Natural killer cell treated with Interleukin-12 subunit alpha and Interleukin-12 subunit beta and Interleukin-15 and Interleukin-18, amount 100 ng/mL, for 72 hours (primary cell): ENCODE measurements at places on chromosomes 2 and 18.

DNA sequence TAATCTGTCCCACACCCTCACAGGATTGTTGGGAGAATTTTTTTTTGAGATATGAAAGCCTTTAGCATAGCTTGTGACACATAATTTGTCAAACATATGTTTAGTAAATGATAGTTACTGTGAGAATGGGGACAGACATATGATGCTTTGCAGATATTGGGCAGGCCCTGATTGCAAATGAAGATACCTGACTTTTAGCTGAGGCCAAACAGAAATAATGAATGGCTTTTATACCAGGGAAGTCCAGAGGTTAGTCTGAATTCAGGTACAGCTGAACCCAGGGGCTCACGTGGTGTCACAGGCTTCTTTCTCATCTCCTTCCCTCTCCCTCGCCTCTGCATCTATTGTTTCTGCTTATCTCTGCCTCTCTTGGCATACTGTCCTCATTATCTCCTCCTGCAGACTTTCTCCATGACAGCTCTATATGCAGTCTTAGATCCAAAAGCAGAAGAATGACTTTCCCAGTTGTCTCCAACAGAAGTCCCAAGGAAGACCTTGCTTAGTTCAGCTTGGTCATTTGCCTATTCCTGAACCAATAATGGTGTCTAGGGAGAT, 4.9 kb upstream of the WNT10A start:
- DNase-seq = no peak

DNA sequence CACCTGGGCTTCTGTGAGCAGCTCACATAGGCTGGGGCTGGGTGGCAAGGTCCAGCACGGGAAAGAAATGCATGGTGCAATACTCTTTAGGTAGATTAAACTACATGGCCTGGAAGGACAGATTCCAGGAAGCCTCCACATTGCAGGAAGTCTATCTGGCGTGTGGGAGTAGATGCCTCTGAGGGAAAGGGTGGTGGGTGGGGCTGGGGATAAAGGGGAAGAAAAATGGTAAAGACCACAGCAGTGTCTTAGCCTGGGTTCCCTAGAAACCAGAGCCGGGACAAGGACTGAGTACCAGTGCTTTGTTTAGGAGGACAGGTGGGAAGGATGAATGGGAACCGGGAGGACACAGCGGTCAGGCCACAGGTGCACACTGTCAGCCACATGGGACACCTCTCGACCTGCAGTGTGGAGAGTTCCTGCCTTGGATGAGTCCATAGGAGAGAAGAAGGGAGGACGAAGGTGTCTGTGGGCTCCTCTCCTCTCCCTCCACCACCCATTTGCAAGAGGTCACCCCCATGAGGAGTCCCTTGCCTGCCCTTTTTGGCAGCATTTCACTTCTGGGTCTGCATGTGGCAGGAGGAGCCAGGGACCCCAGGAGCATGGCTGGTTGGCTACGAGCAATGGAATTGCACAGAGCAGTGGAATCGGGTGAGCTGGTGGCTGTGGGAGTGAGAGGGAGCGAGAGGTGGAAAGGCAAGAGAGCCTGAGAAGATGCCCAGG, 91.5 kb upstream of the HS6ST1 start:
- DNase-seq = no peak

- no peak for DNase-seq
These were observed 27.4 kb upstream of the ACSL3 start for GRCh38 chr2:222833410-222833809.

DNA sequence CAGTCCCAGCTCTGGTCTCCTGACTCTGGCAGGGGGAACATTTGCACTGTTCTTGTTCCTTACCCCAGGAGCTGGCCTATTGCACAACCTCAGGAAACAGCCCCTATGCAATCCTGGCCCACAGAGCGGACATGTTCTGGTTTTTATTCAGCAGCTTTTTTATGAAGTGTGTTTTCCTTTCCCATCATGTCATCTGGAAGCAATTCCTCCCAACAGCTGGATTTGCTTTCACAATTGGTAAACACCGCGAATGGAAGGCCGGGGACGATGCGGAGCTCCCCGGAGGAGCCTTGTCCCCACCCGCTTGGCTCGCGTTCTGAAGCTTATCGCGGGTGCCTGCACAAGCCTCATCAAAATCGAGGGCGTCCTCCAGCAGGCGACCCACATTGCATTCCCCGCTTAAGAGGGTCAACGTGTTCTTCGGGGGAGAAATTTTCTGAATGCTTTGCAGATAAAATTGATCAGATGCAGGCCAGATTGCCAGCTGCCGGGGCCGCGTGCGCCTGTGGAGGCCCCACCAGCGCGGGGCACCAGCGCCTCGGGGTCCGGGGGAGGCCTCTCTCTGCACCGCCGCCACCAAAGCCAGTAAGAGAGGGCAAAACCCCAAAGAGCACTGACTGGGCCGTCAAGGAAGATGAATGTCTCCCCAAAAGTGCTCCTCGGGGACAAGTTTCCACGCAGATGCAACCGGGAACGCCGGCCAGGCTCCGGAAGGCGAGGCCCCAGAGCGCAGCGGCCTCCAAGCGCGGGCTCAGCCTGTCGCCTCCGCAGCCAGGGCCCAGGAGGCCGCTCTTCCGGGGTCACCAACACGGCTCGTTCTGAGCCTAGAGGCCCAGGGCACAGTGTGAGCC, 60.3 kb upstream of the SP3 start:
- DNase-seq = no peak

DNA sequence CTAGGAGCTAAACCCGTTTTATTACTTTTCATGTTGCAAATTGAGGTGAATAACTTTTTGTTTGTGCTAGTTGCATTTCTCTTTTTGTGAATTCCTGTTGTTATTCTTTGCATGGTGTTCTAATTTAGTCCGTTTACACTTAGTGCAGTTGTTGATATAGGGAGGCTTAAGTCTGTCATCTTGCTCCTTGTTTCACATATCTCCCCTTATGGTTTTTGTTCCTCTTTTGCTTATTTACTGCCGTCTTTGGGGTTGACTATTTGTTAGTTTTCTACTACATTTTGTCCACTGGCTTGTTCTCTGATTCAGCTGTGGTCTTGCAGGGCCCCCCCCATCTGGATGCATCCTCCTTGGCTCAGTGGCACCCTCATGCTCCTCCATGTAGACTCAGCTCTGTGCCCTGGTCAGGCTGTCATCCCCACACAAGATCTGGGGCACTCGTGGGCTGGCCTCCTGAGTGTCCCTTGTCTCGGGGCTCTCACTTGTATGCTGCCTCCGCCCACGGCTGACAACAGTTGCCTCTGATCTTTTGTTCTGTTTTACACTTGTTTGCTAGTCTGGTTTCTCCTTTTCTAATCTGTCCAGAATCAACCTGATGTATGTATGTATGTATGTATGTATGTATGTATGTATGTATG, 42.9 kb upstream of the ASB1 start:
- no peak for DNase-seq

GRCh38 chr2:85673716-85674375, 5.8 kb upstream of the SFTPB start:
- no peak for DNase-seq

GRCh38 chr2:31037058-31037457, 101.2 kb downstream of the GALNT14 start:
- DNase-seq = no peak

GRCh38 chr2:88885275-88885674, 193.8 kb downstream of the RPIA start:
- no peak for DNase-seq

GRCh38 chr18:54257015-54257414, 12.3 kb upstream of the POLI start:
- DNase-seq = no peak

DNA sequence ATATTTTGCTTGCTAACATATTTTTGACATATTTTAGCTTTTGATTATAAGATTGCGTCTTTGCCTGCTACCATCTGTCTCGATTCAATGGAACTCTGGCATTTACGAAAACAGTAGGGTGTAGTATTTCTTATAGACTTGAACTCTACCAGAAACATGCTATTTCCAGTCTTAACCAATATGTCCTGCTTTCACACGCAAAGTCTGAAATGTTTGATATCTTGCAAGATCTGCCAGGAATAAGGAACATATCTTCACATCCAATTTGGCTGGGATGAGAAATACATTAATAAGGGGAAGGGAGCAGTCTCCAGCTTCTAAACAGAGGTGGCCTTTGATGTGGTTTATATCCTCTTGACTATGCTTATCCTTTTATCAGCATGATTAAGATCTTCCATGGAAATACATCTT, 299.4 kb downstream of the ZNF521 start:
- DNase-seq = no peak

GRCh38 chr2:138846216-138846821, 66.1 kb upstream of the NXPH2 start:
- no peak for DNase-seq

DNA sequence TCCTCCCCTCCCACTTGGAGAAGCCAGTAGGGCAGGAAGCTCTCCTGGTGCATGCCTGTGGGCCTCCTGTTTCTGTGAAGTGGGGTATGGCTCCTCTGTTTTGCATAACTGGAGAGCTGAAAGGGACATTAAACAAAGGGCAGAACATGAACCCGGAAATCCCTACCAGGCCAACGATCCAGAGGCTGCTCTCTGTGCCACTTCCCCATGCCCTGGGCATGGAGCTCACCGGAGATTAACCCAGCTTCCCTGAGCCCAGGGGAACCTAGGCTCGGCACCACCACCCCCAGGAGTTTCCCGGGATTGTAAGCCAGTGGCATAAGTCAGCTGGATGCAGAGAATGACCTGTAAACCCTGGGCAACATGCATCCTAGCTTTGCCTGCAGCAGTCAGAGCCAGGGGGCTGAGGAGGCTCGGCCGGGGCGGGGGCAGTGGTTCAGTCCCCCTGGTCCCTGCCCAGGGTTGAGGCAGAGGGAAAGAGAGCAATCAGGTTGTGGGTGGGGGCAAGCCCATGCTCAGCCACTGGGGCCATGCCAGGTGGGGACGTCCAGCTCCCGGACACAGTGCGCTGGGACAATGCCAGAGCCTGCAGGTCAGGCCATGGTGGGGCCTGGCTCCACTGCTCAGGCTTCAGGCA, 49.5 kb downstream of the TIMM21 start:
- DNase-seq = no peak

GRCh38 chr2:128832946-128833663, 514.4 kb upstream of the HS6ST1 start:
- no peak for DNase-seq

- no peak for DNase-seq
These were observed 5.7 kb upstream of the MBP start for GRCh38 chr18:77138270-77138669.

GRCh38 chr18:74148543-74149070, 284 bp downstream of the TIMM21 start:
- no peak for DNase-seq

- DNase-seq = no peak
These were observed 465.4 kb upstream of the TNP1 start for GRCh38 chr2:217325251-217325650.

DNA sequence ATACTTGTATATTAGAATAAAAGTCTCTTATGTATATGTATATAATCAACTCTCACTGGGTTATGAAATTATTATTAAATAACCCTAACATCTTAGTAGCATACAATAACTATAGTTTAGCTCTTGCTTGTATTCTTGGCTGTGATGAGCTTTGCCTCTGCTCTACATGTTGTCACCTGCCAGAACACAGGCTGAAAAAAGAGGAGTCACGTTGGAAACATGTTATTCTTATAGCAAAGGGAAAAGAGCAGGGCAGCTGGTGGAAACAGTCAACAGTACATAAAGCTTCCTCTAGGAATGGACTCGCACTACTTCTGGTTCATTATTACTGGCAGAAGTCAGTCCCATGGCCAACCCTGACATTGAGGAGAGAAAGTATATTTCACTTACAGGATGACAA, 362.0 kb upstream of the KYNU start:
- no peak for DNase-seq

DNA sequence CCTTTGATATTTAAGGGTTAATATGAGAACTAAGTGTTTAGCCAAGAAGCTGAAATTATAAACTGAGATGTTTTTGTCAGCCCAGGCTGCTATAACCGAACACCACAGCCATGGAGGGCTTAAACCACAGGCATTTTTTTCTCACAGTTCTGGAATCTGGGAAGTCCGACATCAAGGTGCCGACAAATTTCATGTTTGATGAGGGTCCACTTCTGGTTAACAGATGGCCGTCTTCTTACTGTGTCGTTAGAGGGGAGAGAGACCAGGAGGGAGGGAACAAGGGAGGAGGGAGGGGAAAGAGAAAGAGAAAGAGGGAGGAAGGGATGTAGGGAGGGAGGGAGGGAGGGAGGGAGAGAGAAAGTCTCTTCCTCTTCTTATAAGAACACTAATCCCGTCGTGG, 6.5 kb upstream of the CNDP2 start:
- no peak for DNase-seq

- DNase-seq = no peak
These were observed 66.7 kb downstream of the PDE1A start for GRCh38 chr2:182359990-182360662.

DNA sequence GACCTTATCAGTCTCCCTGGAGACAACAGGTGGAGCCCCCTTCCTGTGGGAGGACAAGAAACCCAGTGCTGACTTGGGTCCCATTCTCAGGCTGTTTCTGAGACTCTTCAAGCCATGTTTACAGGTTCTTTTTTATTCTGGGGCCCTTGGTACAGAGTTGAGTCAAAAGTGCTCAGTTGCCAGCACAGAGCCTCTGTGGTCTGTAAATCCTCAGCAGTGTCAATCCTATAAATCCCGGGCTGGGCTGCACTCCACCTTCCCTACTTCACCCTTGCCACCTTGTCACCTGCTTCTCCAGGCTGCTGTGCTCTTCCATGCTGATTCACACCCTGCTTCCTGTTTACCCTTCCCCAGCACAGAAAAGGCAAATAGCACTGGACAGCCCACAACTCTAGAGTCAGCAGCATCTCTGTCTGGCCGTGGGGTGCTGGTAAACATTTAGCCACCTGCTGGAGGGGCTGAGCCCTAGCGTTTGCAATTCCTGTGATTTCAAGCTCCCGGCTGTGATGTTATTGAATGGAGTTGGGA, 74.7 kb downstream of the TNFRSF11A start:
- DNase-seq = no peak

- no peak for DNase-seq
These were observed 840.4 kb downstream of the CPS1 start for GRCh38 chr2:211396815-211397214.

- no peak for DNase-seq
These were observed 110.7 kb upstream of the EFEMP1 start for GRCh38 chr2:56034258-56034657.

GRCh38 chr18:63477968-63478367, 1.2 kb downstream of the SERPINB5 start:
- no peak for DNase-seq

GRCh38 chr2:151476287-151476686, 66.6 kb downstream of the RIF1 start:
- DNase-seq = no peak
